ENCODE measurements at places on chromosomes 3 and 15. TPM values are rescaled to one million over a fixed set of nuclear protein-coding genes. Genes with fewer than 3 reads are reported as not detected.

REC114 gene
- not detected for polyA plus RNA-seq

SMAD6 gene
- 6.6 TPM for polyA plus RNA-seq

SLC9C1 gene
- 0.10 TPM for polyA plus RNA-seq

TLR9 gene
- not detected for polyA plus RNA-seq

KBTBD13 gene
- 0.84 TPM for polyA plus RNA-seq

UCN2 gene
- polyA plus RNA-seq: 0.06 TPM

UPK1B gene
- not detected for polyA plus RNA-seq

SEMA5B gene
- polyA plus RNA-seq: 4.2 TPM

KCNAB1 gene
- 1.4 TPM for polyA plus RNA-seq

CP gene
- polyA plus RNA-seq: 6.6 TPM

NDN gene
- 6.7 TPM for polyA plus RNA-seq

LTK gene
- polyA plus RNA-seq: 0.95 TPM

MOBP gene
- polyA plus RNA-seq: 0.01 TPM

CHST14 gene
- 8.8 TPM for polyA plus RNA-seq

MITF gene
- 15.1 TPM for polyA plus RNA-seq

XRN1 gene
- 2.1 TPM for polyA plus RNA-seq

PODXL2 gene
- 0.66 TPM for polyA plus RNA-seq

ZNF385D gene
- 10.5 TPM for polyA plus RNA-seq

AGTR1 gene
- 2.5 TPM for polyA plus RNA-seq

POLG gene
- 33.9 TPM for polyA plus RNA-seq

FEZF2 gene
- polyA plus RNA-seq: not detected

LIPH gene
- polyA plus RNA-seq: not detected

TAGLN3 gene
- 0.66 TPM for polyA plus RNA-seq

KCNMB2 gene
- 2.8 TPM for polyA plus RNA-seq

FETUB gene
- not detected for polyA plus RNA-seq

MORC1 gene
- polyA plus RNA-seq: not detected

WNT5A gene
- polyA plus RNA-seq: 1.2 TPM

MLH1 gene
- 26.0 TPM for polyA plus RNA-seq

CPLX3 gene
- polyA plus RNA-seq: 14.6 TPM

ZNF770 gene
- 15.2 TPM for polyA plus RNA-seq

PEAK1 gene
- 7.0 TPM for polyA plus RNA-seq

EPHB3 gene
- 0.51 TPM for polyA plus RNA-seq
